Mammary epithelial cell (primary cell): ENCODE measurements at places on chromosomes 16 and 17.

DNA sequence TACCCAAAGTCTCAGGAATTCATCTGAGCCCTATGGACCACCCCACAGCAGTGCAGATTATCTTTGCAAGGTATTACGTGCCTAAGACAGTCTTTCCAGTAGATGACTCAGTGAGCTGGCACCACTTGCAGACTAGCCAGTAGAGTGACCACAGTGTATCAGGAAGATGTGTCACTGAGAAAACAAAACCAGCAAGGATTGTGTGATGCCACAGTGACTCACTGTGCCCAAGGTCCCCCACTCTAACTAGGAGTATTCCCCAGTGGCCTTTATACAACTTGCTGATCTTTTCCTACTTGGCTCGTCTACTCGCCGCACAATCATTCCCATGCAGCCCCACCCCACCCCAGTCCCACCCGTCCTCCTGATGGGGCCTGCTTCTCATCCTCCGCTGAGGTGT, 26.8 kb upstream of the PRKCA start:
- peak; percentile 94 for DNase-seq

DNA sequence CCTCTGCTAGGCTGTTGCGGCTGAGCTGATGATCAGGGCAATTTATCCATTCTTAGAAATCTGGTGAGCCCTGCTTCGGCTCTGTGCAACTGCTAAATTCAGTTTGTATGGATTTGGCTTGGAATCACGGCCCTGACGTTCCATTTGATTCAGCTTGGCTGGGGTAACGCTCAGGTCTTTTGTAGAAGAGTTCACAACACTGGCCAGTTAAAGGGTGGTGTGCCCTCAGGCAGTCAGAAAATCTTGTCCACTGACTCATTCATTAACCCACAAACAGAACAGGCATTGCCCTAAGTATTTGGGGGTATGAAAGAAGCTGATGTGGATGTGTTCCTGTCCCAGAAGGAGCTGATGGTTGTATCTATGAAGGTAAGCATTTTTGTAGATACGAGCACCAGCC, 53.9 kb downstream of the GNAO1 start:
- DNase-seq, result peak; percentile 80

GRCh38 chr17:80940171-80941123, 51.2 kb upstream of the CHMP6 start:
- no peak for DNase-seq

- no peak for DNase-seq
These were observed 399.8 kb downstream of the SLC39A11 start for GRCh38 chr17:72692676-72693075.

GRCh38 chr16:87295259-87295658, 21.9 kb downstream of the C16orf95 start:
- peak; percentile 56 for DNase-seq

DNA sequence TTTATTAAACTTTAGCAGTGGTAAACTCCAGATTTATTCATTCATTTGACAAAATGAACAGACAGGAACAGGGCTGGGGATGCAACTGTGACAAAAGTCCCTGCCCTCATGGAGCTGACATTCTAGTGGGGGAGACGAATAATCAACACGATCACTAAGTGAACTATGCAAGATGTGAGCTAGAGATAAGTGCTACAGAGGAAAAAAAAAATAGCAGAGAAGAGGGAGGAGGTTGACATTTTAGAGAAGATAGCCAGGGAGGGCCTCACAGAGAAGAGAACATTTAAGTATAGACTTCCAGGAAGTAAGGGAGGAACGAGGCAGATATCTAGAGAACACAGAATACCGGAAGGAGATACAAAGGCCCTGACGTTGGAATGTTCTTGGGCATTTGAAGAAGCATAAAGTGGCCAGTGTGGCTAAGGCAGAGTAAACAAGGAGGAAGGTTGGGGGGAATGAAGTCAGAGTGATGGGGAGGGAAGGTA, 17.9 kb upstream of the AP1G1 start:
- DNase-seq, result no peak

DNA sequence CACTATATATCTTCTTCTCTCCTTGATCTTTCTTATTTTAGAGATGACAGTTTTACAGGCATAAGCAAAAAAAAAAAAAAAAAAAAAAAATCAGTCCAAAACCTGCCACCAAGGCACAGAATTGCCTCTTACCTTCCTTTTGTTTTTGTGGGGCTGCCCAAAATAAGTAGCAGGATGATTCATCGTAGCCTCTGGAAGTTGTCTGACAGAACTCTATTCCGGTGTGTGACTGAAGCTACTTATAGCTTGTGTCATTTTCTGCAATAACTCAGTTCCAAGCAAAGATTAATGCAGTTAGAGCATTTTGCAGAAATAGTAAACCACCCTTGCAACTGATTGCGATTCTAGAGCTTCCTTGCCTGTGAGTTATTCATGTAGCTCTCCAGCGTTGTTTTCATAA, 186.8 kb downstream of the KIF2B start:
- no peak for DNase-seq
